ENCODE measurements at places on chromosomes 7 and 10. TPM values are rescaled to one million over a fixed set of nuclear protein-coding genes. Genes with fewer than 3 reads are reported as not detected.

The SERPINE1 gene
- total RNA-seq: 2,645 TPM

The ACTL6B gene
- total RNA-seq: not detected

GRCh38 chr10:92573091-92573797 is 649 bp downstream of the IDE start:
- H3K4me1 ChIP-seq: peaks cover 18% of the 10 kb centered on the region
- no peaks in the 10 kb centered on the region for H3K27me3 ChIP-seq
- H3K36me3 ChIP-seq: peaks cover 2% of the 10 kb centered on the region

- no peaks in the 10 kb centered on the region for H3K4me1 ChIP-seq
- no peak for DNase-seq
- H3K4me3 ChIP-seq: no peak overlapping the region
- no peaks in the 10 kb centered on the region for H3K36me3 ChIP-seq
- peaks cover 10% of the 10 kb centered on the region for H3K27me3 ChIP-seq
Observed at GRCh38 chr10:114245121-114245791, 6.2 kb downstream of the VWA2 start.

The SPDYE6 gene
- total RNA-seq: not detected

The HIF1AN gene
- 33.8 TPM for total RNA-seq

GRCh38 chr10:12097791-12098190 is 29.0 kb downstream of the DHTKD1 start:
- H3K36me3 ChIP-seq: peaks cover 10% of the 10 kb centered on the region
- no peaks in the 10 kb centered on the region for H3K27me3 ChIP-seq
- H3K27ac ChIP-seq: no peak overlapping the region
- H3K4me3 ChIP-seq: no peak overlapping the region
- H3K4me1 ChIP-seq: no peaks in the 10 kb centered on the region

DNA sequence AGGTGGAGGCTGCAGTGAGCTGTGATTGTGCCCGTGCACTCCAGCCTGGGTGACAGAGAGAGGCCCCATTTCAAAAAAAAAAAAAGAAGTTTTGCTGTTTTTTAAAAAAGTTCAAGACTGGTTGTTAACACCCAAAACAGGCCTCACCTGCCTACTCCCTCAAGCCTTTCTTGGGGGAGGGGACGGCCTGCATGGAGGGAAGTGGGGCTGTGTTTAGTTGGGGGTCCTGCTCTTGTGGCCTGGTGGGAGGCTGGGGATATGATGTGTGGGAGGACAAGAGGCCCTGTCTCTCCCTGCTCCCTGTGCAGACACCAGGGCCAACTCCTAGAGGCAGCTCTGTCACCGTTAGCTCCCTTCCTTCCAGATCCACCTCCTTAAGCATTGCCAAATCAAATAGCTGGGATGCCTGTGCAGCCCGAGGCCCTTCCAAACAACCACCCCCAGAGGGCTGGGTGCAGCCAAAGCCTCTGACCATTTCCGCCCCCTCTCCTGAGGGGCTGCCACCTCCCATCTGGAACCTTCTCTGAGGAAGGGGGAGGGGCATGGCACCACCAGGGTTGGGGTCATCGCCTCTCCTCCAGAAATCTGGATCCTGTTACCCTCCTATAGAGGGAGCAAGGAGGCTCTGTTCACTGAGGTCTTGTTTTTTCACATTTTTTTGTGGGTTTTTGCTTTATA is 32.9 kb upstream of the ANKRD2 start:
- H3K4me1 ChIP-seq: peaks cover 52% of the 10 kb centered on the region
- no peaks in the 10 kb centered on the region for H3K36me3 ChIP-seq
- no peak for DNase-seq
- no peak overlapping the region for H3K4me3 ChIP-seq
- peak overlapping the region; percentile 3 for H3K27ac ChIP-seq
- H3K27me3 ChIP-seq: no peaks in the 10 kb centered on the region

The UPK3B gene
- total RNA-seq: 0.97 TPM

GRCh38 chr10:127976701-127977356 is 69.9 kb downstream of the PTPRE start:
- peak overlapping the region; percentile 79 for H3K27ac ChIP-seq
- no peaks in the 10 kb centered on the region for H3K27me3 ChIP-seq
- peaks cover 42% of the 10 kb centered on the region for H3K4me1 ChIP-seq
- no peaks in the 10 kb centered on the region for H3K36me3 ChIP-seq

The IGFBP1 gene
- 2.3 TPM for total RNA-seq

- H3K4me1 ChIP-seq: peaks cover 14% of the 10 kb centered on the region
- H3K27ac ChIP-seq: no peak overlapping the region
- no peak overlapping the region for H3K4me3 ChIP-seq
- peak; percentile 83 for DNase-seq
- no peaks in the 10 kb centered on the region for H3K27me3 ChIP-seq
Observed at GRCh38 chr7:124072603-124073309, 39.9 kb upstream of the TMEM229A start.

- peaks cover 16% of the 10 kb centered on the region for H3K4me1 ChIP-seq
- no peak overlapping the region for H3K4me3 ChIP-seq
- no peak for DNase-seq
- H3K27me3 ChIP-seq: no peaks in the 10 kb centered on the region
- H3K36me3 ChIP-seq: no peaks in the 10 kb centered on the region
Observed at GRCh38 chr7:47480576-47481538, 101.1 kb downstream of the TNS3 start.

GRCh38 chr7:26193432-26194207 is 6.9 kb downstream of the HNRNPA2B1 start:
- H3K4me3 ChIP-seq: no peak overlapping the region
- no peaks in the 10 kb centered on the region for H3K27me3 ChIP-seq
- no peak overlapping the region for H3K27ac ChIP-seq

DNA sequence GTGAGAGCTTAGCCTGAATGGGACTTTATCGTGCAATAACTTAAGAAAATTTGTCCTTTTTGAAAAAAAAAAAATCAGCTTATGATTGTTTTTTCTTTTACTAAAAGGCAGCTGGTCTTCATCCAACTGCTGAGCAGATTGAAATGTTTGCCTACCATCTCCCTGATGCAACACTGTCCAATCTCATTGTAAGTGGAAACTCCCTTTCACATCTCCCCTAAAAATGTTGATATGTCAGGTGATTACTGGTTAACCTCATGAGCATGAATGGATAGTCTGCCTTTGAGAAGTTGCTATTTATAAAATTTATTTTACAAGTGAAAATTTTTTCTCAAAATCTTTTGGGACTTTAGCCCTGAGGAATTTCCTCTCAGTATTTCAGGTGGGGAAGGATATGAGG is 17.8 kb upstream of the HKDC1 start:
- H3K27ac ChIP-seq: no peak overlapping the region
- no peaks in the 10 kb centered on the region for H3K27me3 ChIP-seq
- H3K4me1 ChIP-seq: no peaks in the 10 kb centered on the region

GRCh38 chr7:35721288-35721687 is 26.4 kb upstream of the HERPUD2 start:
- H3K27me3 ChIP-seq: peaks cover 20% of the 10 kb centered on the region
- no peaks in the 10 kb centered on the region for H3K36me3 ChIP-seq
- no peak for DNase-seq
- H3K4me1 ChIP-seq: no peaks in the 10 kb centered on the region
- H3K27ac ChIP-seq: no peak overlapping the region
- H3K4me3 ChIP-seq: no peak overlapping the region

DNA sequence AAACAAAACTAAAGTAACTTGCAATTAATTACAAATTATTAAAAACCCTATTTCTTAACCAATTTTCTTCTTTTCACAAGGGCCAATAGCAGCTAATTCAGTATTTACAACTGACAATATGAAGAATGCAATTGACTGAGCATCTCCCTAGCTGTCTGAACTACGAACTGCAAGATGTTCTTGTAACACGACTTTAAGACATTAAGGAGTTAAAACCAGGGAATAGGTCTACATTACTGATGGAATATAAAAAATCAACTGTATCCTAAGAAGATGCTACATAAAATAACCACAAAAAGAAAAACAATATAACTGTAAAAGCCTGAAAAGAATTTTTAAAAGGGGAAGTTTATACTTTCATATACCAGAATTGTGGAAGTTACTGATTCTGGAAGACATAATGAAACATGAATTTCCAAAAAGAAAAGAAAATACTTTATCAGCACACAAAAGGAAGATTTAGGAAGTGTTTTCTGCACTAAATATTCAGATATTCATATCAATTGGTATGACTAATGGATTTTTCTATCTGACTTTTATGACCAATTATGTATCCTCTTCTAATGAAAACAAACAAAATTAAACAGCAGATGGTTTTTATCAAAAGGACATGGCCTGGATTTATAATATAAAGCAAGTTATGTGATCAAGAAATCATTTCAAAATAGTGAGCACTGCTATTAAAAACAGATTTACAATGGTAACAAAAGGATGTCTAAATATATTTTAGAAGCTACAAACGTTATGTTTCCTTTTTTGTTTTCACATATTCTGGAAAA is 1.6 kb downstream of the GPR22 start:
- no peak overlapping the region for H3K4me3 ChIP-seq
- H3K27me3 ChIP-seq: no peaks in the 10 kb centered on the region
- no peak overlapping the region for H3K27ac ChIP-seq
- DNase-seq: peak; percentile 35
- peaks cover 12% of the 10 kb centered on the region for H3K4me1 ChIP-seq

DNA sequence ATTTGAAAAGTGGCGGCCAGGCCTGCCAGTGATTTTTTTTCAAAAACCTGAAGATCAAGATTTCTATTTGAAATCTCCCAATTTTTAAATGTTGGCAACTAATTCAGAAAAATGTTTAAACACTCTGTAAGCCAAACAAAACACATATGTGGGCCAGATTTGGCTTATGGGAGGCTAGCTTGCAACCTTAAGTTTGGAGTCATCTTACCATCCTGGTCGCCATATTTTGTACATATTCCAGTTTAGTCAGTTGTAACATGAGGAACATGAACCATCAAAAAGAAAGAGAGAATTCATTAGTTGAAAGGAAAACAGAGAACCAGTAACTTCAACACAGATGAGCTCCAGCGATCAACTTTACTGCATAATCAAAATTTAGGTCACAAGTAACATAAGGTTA is 115.4 kb downstream of the TMEM26 start:
- no peaks in the 10 kb centered on the region for H3K4me1 ChIP-seq
- no peak overlapping the region for H3K4me3 ChIP-seq
- H3K27ac ChIP-seq: no peak overlapping the region

DNA sequence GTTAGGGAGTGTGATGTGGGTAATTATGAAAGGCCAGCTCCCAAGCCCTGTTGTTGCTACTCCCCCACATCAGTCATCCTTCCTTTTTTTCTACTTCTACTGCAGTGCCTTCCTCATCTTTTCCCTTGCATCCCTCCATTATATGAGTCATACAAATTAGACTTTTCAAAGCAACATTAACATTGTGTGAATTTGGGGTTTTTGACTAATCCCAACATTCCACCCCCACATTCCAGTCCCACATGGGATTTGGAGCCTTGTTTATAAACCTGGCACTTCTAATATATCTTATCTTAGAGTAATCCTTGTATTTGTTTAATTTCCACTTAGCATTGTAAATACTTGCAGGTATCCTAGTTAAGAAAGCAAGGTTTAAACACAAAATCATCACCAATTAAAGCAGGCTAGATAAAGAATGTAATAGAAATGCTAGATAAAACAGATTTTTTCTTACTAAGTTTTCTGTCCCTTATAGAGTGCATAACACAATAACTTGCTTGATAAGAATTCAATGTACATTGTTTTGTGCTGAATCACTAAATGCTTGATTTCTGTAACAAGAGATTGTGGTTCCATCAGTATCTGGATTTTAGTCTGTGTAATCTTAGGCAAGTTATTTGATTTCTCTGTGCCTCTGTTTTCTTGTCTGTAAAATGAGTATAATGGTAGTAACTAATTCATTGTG is 165.8 kb downstream of the CFTR start:
- DNase-seq: peak; percentile 60
- no peak overlapping the region for H3K4me3 ChIP-seq
- no peaks in the 10 kb centered on the region for H3K36me3 ChIP-seq
- peak overlapping the region; percentile 82 for H3K27ac ChIP-seq
- peaks cover 20% of the 10 kb centered on the region for H3K4me1 ChIP-seq
- no peaks in the 10 kb centered on the region for H3K27me3 ChIP-seq

The HKDC1 gene
- not detected for total RNA-seq

The CFAP46 gene
- total RNA-seq: 0.75 TPM

GRCh38 chr7:124618871-124619270 is 146.7 kb downstream of the GPR37 start:
- no peaks in the 10 kb centered on the region for H3K36me3 ChIP-seq
- no peak overlapping the region for H3K27ac ChIP-seq
- H3K4me1 ChIP-seq: no peaks in the 10 kb centered on the region
- no peak for DNase-seq
- H3K4me3 ChIP-seq: no peak overlapping the region

- peaks cover 63% of the 10 kb centered on the region for H3K4me1 ChIP-seq
- H3K36me3 ChIP-seq: no peaks in the 10 kb centered on the region
- H3K27ac ChIP-seq: peak overlapping the region; percentile 91
- peak; percentile 91 for DNase-seq
- H3K27me3 ChIP-seq: no peaks in the 10 kb centered on the region
- peak overlapping the region; percentile 19 for H3K4me3 ChIP-seq
Observed at GRCh38 chr10:92830478-92831389, 17.6 kb upstream of the EXOC6 start.

GRCh38 chr10:64396105-64396708 is 875.0 kb downstream of the REEP3 start:
- H3K36me3 ChIP-seq: no peaks in the 10 kb centered on the region
- no peak for DNase-seq
- no peak overlapping the region for H3K4me3 ChIP-seq
- H3K27ac ChIP-seq: no peak overlapping the region
- no peaks in the 10 kb centered on the region for H3K27me3 ChIP-seq

DNA sequence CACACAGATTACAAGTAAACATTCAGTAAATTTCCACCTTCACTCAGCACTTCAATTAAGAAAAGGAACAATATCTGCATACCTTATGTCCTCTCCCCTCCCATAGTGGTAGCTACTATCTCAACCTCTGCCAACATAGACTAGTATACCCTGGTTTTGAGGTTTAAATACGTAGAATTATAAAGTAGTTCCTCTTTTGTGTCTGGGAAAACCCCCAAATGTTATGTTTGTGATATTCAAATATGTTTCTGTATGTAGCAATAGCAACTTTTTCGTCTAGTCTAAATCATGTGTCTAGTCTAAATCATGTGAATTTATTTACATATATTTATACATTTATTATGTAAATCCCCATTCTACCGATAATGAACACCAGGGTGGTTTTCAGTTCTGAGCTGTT is 13.2 kb upstream of the CAMK2B start:
- no peak for DNase-seq
- H3K4me1 ChIP-seq: no peaks in the 10 kb centered on the region
- peaks cover 8% of the 10 kb centered on the region for H3K27me3 ChIP-seq
- no peak overlapping the region for H3K27ac ChIP-seq
- H3K4me3 ChIP-seq: no peak overlapping the region

The LRRC4 gene
- 3.8 TPM for total RNA-seq

DNA sequence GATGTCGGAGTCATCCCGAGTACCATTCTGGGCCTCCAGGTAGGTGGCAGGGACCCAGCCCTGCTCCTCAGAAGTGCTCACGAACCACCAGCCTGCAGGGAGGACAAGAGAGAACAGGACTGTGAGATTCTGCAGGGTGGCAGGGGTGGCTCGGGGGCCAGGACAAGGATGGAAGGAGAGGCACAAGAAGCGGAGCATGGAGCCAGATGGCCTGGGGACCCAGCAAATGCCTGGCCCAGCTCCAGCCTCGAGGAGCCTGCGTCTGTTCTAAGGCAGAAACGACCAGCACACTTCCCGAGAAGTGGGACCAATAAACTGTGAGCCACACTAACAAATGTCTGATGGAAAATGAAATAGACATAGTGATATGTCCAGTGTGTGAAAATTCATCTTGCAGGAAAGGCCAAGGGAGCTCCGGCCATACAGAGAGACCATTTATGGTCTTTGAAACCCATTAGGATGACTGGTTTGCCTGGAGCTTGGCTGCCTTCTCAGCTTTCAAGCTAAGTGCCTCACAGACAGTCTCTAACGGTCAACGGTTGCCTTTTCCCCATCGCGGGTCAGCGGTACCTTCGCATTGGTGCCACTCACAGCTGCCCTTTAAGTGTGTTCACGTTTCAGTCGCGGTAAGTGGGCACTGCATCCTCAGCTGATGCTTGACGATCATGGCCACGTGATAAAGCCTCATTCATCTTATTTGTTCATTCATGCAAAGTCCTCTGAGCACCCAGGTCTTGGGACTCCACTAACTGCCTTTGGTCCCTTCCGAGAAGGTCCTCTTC is 133.8 kb downstream of the NEURL1 start:
- H3K27ac ChIP-seq: no peak overlapping the region
- H3K4me3 ChIP-seq: no peak overlapping the region

Data from endothelial cell of umbilical vein (primary cell).